ENCODE measurements at places on chromosomes 1 and 21.
A peak's percentile ranks its signal among the peaks of the same experiment; 100 is the strongest.

GRCh38 chr1:17496419-17496818, 43.1 kb upstream of the ARHGEF10L start:
- DNase-seq, result no peak

- no peak for DNase-seq
Measured at GRCh38 chr1:111505641-111506119, 2.2 kb upstream of the ADORA3 start.

DNA sequence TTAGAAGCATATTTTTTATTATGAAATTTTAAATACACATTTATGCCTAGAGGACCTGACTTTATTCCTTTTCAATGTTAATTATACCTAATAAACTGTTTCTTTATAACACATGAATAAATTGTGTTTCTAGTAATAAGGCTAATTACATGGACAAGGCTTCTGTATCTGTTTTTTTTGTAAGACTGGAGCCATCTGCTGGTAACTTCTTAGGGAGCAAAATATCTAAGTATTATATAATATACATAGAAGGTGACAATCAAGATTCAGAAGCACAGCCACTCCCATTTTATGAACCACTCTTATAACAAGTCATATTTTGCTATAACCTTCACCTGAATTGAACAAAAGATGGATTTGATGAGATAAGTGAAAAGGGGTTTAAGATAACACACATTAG, 84.2 kb downstream of the LBR start:
- DNase-seq, result no peak

DNA sequence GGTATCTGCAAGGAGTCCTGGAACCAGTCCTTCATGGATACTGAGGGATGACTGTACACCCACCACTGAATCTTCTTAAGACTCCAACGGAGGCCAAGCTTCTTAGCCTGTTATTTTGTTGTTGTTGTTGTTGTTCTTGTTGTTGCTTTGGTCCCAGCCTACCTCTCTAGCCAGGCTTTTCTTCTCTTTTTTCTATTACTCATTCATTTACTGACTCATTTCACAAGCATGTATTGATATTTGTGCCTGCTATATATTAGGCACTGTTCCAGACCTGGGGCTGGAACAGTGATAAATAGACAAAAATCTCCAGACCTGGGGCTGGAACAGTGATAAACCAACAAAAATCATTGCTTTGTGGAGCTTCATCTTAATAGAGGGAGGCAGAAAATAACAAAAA, 20.4 kb downstream of the CENPF start:
- no peak for DNase-seq

DNA sequence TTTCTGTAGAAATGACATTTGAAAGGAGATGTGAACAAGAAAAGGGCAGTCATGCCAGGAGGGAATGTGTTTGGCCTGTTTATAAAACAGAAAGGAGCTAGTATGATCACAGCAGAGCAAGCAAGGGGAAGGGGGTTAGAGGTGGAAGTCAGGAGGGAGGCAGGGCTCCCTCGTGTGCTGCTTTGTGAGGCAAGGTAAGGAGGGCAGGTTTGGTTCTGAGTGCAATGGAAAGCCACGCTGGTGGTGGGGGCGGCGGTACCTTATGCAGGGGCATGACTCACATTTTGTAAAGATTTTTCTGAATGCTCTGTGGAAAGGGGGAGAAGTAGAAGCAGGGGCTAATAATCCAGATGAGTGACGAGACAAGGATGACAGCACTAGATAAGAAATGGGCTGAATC, 197.5 kb upstream of the C8B start:
- no peak for DNase-seq

- no peak for DNase-seq
Measured at GRCh38 chr1:191971447-191971846, 186.8 kb upstream of the RGS18 start.

DNA sequence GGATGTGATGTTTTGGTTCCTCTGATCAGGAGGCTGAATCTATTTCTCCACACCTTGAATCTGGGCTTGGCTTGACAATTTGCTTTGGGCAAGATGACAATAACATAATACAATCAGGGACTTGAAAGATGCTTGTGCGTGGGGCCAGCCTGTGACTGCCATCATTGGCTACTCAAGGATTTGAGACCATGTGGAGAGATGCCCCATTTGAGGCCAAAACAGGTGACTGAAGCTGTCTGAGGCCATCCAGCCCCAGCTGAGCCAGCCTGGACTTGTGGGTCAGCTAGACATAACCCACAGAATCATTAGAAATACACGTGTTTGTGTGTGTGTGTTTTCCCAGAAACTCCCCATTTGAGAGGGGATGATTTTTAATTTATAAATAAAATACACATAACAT, 421.5 kb downstream of the PTPRU start:
- DNase-seq, result no peak

DNA sequence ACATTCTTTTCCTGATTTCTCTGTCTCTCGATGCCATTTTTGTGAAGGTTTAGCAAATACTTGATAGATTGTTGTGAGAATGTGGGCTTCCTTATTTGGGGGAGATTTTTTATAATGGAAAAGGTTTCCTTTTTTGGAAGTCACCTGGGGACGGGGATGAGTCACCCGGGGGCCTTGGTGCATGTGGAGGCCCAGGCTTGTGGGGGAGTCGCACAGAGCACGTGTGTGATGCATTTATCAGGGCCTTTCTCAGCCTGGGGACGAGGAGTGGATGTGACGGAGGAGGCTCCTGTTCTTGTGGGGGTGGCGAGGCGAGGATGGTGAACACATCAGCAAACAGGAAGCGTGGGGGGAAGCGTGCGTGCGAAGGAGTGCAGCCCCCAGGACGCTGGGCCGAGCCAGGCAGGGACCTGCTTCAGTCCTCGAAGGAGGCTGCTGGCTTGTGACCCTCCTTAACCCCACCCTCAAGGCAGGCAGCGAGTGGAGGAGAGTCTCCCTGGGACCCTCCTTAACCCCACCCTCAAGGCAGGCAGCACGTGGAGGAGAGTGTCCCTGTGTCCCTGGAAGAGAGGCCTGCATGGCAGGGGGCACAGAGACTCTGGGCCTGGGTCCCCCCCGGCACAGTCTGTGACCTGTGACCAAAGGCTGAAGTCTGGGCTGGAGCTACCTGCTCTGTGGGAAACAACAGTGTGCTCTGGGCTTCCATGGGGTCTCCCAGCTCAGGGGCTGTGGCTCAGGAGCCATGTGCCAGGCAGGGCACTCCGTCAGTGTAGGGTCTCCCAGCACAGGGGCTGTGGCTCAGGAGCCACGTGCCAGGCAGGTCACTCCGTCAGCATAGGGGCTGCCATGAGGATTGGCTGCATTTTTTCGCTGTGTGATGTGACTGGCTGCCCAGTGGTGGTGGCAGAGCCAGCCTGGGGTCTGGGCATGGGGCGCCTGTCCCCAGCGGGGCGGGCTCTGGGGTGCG, 57.2 kb downstream of the AGPAT3 start:
- DNase-seq, result peak; percentile 82

GRCh38 chr21:42269386-42269785, 45.8 kb downstream of the TFF3 start:
- DNase-seq, result no peak

- no peak for DNase-seq
Measured at GRCh38 chr1:48230236-48230635, 7.7 kb downstream of the SLC5A9 start.

GRCh38 chr1:93620841-93621210, 60.8 kb downstream of the BCAR3 start:
- DNase-seq, result no peak

- no peak for DNase-seq
Measured at GRCh38 chr1:68327414-68327813, 95.1 kb upstream of the WLS start.

DNA sequence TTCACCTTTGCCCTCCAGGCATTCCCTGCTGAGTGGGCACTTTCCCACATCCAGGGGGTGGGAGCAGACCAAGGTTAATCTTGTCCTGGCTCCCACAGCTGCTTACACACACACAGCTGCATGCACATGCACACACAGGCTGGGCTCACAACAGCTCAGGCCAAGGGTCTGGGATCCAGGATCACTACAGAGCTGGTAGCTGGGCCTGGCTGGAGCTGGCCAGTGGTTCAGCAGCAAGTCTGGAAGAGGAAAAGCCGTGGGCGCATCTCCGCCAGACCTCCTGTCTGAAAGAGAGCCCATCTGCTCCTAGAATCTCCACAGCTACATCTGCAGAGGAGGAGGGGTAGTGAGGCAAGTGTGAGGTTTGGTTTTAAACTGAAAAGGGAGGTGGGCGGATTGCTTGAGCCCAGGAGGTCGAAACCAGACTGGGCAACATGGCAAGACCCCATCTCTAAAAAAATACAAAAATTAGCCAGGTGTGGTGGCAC, 3.8 kb downstream of the CDK18 start:
- DNase-seq, result no peak

DNA sequence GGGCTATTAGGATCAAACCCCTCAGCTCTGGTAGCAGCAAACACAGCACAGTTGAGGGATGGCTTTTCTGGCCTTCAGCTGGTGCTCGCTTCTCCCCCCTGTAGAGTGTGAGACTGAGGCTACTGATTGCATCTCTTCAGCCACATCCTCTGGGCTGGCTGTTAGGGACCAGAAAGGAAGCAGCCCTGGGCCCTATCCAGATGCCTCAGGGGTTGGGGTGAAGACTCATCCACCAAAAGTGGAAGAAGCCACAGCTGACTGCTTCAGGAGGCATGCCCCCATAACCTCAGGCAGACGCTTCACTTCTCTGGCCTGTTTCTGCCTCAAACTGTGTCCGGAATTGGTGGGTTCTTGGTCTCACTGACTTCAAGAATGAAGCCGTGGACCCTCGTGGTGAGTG, 6.2 kb upstream of the TMEM200B start:
- DNase-seq, result no peak

DNA sequence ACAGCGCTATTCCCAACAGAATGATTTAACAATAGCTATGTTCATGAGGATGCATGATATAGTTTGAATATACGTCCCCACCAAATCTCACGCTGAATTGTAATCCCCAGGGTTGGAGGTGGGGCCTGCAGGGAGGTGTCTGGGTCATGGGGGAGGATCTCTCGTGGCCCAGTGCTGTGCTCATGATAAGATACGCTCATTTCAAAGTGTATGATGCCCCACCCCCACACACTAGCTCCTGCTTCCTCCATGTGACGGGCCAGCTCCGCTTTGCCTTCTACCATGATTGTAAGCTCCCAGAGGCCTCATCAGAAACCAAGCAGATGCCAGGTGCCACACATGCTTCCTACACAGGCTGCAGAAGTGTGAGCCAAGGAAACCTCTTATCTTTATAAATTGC, 93.6 kb downstream of the SMYD3 start:
- DNase-seq, result no peak

- DNase-seq, result no peak
Measured at GRCh38 chr1:31214316-31215064, 25.2 kb downstream of the NKAIN1 start.

DNA sequence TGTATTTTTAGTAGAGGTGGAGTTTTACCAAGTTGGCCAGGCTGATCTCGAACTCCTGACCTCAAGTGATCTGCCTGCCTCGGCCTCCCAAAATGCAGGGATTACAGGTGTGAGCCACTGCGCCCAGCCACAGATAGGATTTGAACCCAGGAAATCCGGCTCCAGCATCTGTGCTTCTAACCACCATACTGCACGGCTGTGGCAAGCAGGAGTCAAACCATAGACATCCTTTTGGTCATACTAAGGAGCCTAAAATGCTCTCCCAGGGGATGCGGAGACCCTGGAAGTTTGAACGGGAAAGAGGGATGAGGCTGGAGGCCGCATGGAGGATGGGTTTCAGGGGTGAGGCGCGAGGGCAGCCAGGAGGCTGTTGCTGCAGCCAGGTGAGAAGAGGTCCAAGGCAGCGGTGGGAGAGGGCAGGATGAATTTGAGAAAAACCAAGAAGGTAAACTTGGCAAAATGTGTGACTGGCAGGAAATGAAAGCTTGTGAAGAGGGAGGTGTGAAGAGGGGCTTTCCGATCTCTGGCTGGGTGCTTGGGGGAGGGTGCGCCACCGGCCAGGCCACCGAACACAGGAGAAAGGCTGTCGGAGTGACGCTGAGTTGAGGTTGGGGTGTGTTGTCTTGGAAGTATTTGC, 24.0 kb upstream of the CDK18 start:
- peak; percentile 82 for DNase-seq

DNA sequence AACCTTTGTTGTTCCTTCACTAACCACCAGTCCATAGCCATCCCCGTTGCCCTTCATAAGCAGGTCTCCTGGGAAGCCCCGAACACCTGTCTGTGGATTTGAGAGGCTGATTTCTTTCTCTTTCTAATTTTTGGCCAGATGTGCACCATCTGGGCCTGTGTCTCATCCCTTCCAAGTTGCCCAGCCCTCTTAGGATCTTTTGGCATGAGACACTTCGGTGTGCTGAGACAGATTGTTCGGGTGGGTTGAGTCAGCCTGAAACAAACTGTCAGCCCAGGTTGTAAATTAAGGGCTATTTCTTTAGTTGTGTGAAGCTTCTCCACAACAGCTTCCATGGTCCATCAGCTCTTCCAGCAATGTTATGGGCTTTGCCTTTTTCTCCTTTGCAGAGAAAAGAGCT, 1.4 kb upstream of the DNAJC11 start:
- no peak for DNase-seq

DNA sequence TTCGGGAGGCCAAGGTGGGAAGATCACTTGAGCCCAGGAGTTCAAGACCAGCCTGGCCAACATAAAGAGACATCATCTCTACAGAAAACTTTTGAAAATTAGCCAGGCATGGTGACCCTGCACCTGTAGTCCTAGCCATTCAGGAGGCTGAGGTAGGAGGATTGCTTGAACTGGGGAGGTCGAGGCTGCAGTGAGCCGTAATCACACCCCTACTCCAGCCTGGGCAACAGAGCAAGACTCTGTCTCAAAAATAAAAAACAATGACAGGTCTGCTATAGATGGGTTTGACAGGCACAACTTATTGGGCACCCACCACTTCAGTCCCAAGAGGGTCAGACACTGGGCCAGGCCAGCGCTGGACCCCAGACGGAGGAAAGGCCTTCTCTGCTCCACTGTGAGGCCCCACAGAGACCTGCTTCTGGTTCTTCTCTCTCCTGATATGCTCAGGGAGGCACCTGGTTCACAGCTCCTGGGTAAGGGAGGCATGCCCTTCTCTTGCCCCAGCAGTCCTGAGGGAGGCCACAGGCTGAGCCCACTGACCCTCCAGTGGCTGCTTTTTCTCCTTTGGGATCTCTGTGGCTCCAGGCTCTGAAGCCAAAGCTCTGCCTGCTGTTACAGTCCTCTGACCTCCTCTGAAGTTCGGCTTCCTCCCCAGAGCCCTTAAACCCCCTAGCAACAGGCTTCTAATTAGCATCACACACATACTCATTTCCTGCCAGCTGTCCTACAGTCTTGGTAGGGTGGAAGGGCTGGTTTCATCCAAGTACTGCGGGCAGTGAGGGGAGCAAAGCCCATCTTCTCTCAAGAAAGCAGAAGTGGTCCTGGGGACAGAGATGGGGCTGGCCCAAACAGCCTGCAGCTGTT, 14.4 kb downstream of the S100A16 start:
- peak; percentile 14 for DNase-seq

- DNase-seq, result no peak
Measured at GRCh38 chr1:59552007-59552406, 255.1 kb downstream of the FGGY start.

All from activated naive CD8-positive, alpha-beta T cell treated with anti-CD3 and anti-CD28 coated beads for 36 hours (primary cell).